ENCODE measurements at places on chromosomes 4 and X.
A peak's percentile ranks its signal among the peaks of the same experiment; 100 is the strongest.

DNA sequence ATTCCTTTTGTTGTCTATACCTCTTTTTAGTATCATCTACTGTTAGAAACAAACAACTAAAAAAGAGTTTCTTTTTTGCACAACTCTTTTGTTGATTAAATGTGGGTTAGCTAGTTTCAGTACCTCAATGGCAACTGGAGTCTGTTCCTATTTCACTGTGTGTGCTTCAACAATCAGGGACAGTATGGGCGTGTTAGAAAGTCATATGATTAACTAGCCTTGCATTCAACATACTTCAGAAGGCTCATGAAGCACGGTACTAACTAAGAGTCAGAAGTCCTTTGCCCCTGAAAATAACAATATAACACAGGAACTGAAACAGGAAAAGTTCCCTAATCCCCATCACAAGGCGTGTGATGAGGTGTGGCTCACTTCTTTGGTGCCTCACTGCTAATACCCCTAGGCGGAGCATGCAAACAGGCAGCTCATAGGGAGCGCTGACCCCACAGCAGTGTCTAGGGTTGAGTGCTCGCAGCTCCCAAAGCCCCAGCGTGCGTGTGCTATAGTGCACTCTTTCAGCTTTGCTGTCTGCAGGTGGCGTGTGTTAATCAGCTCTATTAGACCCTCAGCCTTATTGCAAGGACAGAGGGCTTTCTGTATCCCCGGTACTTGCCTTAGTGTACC, 203.1 kb upstream of the NDST3 start:
- DNase-seq = no peak

DNA sequence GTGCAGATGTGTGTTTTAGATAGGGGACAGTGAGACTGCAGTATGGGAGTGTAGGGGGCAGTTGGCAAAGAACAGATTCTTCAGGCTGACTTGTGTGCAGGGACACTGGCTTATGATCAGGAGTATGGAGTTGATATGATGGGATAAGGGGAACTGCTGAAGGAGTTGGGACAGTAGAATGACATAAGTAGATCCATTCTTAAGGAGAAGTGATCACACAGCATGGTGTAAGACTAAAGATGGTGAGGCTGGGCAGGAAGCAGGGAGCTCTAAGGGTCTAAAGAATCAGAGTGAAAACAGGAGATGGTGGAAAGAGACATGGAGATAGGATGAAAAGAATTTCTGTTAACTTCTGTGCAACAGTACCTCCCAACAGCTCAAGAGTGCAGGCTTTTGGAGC, 70.7 kb downstream of the REELD1 start:
- no peak for DNase-seq

DNA sequence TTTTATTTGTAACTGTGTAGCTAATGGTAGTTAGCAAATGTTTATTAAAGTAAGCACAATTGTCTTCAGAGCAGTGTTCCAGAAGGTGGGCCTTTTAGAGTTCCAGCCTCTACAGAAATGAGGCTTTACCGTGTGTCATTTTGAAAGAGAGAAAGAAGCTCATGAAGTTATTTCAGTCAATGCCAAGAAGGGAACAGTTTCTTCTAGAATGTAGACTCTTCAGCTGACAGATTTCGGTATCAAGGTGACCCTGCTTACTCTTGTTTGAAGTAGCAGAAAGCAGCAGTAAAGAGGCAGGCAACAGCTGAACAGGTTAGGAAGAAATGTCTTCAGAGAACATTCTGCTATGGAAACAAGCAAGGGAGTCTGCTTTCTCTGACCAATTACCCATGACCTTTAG, 93.6 kb downstream of the TASL start:
- no peak for DNase-seq

DNA sequence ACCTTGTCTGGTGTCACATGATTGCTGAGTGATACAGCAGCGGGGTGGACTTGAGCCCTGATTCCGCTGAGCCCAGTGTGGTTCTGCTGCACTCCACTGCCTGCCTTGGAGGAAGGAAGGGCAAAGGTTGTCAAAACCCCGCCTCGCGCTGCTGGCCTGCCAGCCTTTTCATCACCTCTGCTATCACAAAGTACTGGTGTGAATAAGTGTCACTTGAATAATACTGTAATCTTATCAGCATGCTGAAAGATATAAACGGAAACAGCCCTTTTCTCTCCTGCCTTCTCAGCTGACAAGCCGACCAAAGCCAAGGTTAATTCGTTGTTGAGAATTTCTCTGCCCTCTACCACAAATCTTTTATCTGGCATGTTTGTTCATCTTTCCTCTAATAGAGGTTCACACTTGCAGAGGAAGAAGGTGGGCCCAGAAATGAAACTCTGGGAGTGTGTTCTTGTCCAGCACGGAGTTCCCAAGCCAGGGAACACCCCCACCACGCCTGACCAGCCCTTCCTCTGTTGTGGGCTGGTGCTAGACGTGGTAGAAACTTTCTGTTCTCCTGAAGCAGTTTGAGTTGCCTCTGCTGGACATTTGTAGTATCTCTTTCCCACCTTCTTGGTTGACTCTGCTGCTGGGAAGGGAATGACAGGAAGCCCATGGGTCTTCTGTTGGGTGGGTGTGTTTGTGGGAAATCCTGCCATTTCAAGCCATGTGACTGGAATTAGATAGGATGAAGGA, 21.5 kb downstream of the FHDC1 start:
- DNase-seq = no peak

- no peak for DNase-seq
These were observed 173.1 kb upstream of the USP9X start for GRCh38 chrX:40912166-40912565.

GRCh38 chr4:183434666-183435190, 9.7 kb upstream of the CDKN2AIP start:
- DNase-seq = no peak

- DNase-seq = no peak
These were observed 182.9 kb downstream of the COX18 start for GRCh38 chr4:72886602-72887001.

- no peak for DNase-seq
These were observed 88.3 kb upstream of the DDIT4L start for GRCh38 chr4:100278567-100278966.

GRCh38 chr4:96691521-96691920, 851.6 kb downstream of the PDHA2 start:
- no peak for DNase-seq

DNA sequence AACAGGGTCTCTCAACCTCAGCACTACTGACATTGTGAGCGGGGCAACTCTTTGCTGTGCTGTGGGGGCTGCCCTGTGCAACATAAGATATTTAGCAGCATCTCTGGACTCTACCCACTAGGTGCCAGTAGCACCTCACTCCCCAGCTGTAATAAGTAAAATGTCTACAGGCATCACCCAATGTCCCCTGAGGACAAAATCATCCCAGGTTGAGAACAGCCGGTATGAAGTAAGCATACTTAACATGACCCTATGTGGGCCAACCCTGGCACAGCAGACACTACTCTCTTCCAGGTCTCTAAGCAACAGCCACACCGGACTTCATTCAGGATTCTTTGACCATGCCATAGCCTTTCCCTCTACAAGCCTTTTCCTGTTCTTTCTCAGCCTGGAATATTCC, 10.5 kb upstream of the MGST2 start:
- no peak for DNase-seq

DNA sequence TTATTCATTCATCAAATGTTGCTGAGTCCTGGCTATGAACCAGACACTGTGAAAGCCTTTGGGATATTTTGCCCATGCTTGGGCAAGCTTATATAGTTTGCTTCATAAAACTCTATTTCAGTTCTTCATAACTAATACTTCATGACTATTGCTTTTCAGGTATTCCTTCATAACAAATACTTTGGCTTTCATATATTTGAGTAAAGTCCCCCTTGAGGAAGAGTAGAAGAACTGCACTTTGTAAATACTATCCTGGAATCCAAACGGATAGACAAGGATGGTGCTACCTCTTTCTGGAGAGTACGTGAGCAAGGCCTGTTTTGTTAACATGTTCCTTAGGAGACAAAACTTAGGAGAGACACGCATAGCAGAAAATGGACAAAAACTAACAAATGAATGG, 1.7 kb upstream of the AFP start:
- DNase-seq = peak; percentile 6

DNA sequence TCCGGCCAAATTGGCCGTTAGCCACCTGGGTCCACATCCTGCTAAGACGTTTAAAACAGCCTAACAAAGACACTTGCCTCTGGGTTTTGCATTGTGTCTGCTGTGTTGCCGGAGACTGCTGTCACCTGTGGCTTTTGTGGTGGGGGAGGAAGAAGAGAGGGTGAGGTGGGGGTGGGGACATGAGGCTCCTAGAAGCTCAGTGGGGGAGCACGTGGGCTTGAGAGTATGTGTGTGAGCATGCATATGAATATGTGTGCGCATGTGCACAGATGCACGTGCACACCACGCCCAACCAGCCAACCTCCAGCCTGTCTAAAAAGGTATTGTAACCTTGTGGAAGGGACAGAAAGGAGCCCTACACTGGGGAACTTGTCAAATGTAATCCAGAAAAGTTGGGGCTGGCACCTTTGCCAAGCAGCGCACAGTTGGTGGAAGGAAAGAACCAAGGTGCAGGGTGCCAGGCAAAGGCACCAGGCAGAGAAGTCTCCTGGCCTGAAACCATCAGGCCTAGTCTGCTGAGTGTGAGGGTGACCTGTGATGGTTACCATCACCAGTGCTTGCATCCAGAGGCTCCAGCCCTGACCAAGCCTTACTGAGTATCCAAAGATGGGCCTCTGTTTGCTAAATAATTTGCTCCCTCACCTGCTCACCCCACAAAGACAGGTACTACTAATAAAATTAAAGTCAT, 10.1 kb upstream of the SASH3 start:
- DNase-seq = no peak

DNA sequence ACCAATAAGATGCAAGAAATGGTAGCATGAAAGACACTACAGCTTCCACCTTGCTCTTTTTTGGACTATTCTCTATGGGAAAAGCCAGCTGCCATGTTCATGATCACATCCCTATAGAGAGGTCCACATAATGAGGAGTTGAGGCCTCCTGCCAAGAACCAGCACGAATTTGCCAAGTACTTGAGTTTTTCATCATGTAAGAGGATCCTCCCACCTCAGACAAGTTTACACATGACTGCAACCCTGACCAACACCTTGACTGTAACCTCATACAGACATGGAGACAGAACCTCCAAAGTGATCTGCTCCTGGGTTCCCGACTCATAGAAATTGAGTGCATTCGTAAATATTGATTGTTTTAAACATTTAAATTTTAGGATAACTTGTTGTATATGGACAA, 135.2 kb upstream of the TSPAN5 start:
- DNase-seq = no peak

- DNase-seq = peak; percentile 69
These were observed 2.7 kb upstream of the BMX start for GRCh38 chrX:15497865-15498264.

DNA sequence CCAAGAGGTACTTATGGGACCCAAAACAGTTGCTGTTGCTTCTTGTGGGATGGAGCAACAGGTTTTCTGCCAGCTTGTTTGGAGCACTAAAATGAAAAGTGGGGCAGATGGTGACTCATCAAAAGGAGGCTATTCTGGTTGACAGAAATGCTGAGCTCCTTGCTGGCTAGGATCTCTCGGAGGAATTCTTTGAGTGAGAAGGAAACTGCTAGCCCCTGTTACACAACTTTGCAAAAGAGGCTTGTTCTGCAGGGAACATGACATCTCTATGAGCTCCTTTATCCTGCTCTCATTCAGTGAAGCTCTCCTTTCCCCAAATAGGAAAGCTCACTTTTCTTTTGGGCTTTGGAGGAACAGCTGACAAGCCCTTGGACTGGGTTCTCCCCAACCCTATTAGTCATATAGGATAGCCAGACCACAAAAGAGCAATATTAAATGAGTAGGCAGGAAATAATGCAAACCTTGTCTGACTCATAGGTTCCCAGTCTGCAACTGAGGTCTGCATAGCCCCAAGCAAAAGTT, 108.3 kb downstream of the CDS1 start:
- no peak for DNase-seq

DNA sequence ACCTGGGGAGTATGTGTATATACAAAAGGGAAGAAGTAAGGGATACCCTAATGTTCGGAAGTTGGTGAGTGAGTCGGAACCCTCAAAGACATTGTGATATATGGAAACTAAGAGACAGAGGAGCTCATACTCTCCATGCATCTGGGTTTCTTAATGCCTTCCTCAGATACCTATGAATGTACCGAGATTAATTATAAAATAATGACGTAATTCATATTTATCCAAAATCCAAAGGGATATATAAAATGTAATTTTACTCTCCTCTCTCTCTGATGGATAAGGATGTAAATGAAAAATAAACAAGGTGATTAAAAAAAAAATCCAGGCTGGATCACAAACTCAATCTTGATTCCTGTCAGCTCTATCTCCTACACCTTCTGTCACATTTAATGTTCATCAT, 275.9 kb upstream of the FAM241A start:
- no peak for DNase-seq

GRCh38 chr4:26503427-26503826, 13.1 kb upstream of the CCKAR start:
- no peak for DNase-seq

GRCh38 chrX:43065978-43066377, 288.0 kb upstream of the PPP1R2C start:
- no peak for DNase-seq

DNA sequence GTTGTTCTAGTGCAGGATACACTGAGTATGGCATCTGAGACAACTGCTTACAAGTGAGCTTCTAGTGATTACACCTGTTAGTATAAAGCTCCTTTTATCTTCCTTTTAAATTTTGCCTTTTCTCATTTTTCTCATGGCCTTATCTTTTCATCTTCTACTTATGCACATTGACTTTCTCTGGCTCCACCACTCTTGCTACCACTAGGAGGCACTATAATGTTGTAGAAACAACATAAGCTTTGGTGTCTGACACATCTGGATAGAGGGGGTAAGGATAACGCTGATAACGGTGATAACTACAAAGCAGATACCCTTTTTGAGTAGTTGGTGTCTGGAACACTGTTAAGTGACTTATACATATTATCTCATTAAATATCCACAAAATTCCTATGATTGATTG, 187.4 kb upstream of the TEX13C start:
- DNase-seq = peak; percentile 3

DNA sequence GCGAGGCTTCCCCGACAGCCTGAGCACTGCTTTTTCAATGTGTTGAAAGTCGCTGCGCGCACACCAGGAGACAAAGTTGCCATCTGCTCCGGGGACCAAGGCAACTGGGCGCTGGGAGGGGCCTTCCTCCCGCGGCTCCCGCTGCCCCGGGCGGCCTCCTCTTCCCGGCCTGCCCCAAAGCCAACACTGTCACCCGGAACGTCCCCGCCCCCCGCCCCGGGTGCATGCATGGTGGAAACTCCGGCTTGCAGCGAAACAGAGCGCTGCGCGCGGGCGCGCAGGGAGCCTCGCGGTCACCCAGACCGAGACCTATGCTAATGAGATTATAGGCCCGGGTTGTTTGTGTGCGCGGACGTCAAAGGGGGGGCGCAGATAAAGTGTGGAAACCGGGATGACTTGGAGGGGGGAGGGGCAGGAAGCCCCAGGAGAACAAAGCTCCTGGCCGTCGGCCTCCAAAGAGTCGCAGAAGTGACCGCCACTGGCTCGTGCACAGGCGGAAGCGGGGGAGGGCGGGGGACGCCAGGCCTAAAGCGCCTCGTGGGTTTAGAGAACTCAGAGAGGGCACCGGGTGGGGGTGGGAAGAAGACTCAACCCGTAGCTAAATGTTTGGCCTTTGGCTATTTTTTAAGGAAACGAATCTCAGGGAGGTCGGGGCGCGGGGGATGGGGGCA, 88.8 kb downstream of the BCOR start:
- no peak for DNase-seq

GRCh38 chr4:165686756-165687155, 186.3 kb upstream of the TLL1 start:
- no peak for DNase-seq
